AG04450 (cell line): ENCODE measurements at places on chromosomes 13 and 19.
A peak's percentile ranks its signal among the peaks of the same experiment; 100 is the strongest.

DNA sequence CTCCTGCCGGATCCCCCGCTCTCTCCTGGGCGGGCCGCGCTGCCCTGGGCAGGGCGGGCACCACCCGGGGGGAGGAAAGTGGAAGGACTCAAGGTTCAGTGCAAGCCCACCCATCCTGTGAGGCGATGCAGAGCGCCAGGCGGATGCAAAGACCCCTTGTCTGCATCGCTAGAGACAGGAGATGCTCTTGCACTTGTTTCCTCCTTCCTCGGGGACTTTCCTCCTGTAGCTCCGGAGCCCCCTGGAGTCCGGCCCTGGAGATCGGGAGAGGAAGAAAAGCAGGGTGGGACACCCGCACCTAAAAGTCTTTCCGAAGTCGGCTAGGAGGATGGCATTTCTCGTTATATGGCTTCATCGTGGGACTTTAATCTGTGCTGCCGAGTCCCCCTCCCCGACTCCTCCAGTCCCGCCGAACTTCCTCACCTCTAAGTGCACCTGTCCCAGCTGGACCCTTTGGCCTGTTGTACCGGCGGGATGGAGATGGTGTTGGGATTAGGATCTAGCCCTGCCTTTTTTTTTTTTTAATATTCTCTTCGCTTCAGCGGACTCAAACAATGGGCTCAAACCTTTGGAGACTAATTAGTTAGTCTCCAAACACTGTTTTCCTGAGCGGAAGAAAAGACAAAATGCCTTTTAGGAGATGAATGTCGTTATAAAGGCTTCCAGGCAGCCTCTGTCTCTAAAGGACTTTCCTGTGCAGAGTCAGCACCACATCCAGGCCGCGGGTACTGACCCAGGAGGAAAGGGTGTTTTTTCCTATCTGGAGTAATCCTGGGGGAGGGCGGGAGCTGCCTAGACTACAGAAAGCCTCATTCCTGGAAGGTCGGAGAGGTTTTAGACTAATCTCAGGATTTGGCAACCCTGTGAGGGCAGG, 725 bp downstream of the FAM124A start:
- DNase-seq, result no peak

DNA sequence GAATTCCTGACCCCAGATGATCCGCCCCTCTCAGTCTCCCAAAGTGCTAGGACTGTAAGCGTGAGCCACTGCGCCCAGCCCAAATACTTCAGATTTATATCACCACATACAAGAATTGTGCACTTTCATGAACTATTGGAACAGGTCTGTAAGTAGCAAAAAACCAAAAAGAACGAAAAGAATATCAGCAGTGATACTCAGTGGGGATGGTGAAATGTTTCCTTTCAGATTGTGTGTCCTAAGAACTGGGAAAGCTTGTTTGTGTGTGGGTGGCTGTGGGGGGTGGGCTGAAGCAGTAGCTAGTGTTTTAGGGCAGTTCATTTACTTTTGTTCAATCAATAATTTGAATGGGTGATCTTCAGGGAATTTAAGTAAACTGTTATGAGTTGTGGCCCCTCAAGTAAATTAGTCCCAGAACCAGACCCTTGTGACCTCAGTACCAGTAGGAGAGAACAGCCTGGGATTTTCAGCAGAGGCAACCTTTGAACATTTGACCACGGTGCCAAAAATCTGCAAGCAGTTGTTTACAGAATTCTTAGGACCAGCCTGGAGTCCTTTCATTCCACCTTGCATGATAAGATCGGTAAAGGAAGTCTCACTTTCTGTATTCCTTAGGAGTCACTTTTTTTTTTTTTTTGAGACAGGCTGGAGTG, 106.6 kb downstream of the LRCH1 start:
- DNase-seq, result no peak

GRCh38 chr13:50334944-50335343, 319.7 kb downstream of the KCNRG start:
- no peak for DNase-seq

DNA sequence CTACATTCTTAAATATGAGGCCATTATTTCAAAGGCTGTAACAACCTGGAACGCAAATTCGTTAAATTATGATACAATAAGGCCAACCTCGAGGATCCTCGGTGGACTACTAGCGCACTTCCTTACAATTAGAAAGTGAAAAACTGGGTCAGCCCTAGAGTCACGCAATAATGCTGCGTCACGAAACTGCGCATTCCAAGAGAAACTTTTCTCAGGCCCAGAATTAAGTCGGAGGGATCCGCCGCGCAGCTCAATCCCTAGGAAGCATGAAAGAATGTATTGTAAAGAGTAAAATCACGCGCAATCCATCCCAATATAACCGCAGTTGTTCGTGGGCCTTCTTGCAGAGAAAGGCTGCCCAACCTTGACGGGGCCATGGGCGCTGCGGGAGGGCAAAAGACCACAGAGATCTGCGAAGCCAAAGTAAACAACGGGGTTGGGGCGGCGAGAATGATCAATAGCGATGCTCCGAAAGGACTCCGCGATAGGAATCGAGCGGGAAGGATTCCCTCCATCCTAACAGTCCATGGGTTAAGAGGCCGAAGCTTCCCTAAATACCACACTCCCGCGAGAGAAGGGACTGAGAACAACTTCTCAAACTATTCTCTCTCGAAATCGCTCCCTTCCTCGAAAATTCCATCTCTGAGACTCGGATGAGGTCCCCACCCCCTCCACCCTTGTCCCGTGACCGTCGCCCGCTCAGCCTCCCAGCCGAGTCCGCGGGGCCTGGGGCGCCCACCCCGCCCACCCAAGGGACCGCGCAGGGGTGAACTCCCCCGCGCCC, 564 bp downstream of the SPART start:
- DNase-seq, result peak; percentile 54

- DNase-seq, result no peak
Measured at GRCh38 chr13:84050536-84050935, 168.3 kb upstream of the SLITRK1 start.

DNA sequence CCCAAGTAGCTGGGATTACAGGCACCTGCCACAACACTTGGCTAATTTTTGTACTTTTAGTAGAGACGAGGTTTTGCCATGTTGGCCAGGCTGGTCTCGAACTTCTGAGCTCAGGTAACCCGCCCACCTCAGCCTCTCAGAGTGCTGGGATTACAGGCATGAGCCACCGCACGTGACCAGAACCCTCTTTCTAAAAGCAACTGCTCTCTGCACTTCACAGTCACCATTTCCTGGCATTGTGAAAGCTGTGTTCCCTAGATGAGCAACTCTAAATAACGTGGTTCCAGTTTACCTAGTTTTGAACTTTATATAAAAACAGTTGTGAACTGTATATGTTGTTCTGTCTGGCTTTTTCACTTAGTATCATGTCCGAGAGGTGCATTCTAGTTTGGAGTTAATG, 152.9 kb downstream of the SIPA1L3 start:
- no peak for DNase-seq

DNA sequence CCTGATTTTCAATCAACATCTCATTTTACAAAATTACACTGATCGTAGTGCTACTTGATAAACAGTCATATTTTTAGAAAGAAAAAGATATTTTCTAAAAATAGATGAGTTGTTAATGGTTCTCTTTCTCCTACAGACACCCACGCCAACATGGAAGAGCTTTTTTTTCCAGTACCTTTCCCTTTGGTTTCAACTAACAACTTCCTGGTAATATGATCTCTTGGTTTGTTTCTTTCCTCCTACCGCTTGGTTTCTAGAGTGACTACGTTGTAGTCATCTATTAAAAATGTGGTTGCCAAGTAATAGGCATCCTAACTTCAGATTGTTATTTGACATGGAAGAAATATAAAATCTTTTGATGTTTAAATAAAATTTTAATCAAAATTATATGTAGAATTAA, 189.0 kb downstream of the LACC1 start:
- DNase-seq, result peak; percentile 39

- DNase-seq, result no peak
Measured at GRCh38 chr19:41437944-41438574, 1.7 kb downstream of the DMAC2 start.

GRCh38 chr13:111184458-111185401, 69.6 kb downstream of the ARHGEF7 start:
- DNase-seq, result no peak

GRCh38 chr19:1237754-1238368, at the start of gene CBARP:
TSS of gene CBARP (minus strand) at chr19:1238005. CDS start at chr19:1236100, 1,905 bp downstream.
- no peak for DNase-seq

DNA sequence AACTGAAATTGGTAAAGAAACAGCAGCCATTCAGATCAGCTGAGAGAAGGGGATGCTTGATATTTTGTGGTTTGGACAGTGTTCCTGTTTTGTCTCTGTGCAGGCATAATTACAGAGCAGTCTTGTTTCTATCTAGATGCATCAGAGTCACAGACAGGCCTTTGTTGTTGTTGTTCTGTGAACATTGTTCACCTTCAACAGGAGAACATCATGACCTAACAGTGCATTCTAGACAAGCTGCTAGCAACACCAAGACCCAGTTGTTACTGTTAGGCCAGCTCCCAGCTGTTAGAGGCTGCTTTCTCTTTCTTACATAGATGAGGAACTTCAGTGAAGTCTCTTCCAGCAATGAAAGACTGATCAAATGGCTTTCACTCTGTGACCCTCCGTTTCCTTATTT, 8.5 kb upstream of the LSR start:
- no peak for DNase-seq

DNA sequence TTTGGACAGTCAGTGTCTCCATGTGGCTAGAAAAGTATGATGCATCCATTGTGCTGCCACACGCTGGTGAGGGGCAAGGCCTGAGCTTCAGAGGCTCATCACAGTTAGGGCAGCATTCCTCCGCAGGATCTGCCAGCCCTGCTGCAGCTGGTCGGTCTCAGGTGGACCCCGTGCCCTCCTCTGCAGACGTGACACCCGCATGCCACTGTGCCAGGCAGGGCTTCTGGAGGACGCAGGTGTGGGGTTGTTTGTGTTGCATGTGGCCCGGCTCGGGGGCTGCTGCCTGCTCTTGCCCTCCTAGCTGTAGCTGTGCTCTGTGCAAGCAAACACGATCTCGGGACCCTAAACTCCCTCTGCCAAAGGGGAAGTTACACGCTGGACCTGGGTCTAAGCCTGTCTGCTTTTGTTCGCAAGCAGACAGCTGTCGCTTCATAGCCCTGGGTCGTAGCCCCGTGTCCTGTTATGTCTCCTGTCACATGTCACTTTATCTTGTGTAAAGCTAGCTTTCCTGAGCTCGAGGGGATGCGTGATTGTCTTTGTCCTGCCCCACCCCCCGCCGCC, 45.3 kb downstream of the SLC7A9 start:
- DNase-seq, result no peak

GRCh38 chr19:41849067-41849466, 4.2 kb downstream of the DMRTC2 start:
- no peak for DNase-seq

DNA sequence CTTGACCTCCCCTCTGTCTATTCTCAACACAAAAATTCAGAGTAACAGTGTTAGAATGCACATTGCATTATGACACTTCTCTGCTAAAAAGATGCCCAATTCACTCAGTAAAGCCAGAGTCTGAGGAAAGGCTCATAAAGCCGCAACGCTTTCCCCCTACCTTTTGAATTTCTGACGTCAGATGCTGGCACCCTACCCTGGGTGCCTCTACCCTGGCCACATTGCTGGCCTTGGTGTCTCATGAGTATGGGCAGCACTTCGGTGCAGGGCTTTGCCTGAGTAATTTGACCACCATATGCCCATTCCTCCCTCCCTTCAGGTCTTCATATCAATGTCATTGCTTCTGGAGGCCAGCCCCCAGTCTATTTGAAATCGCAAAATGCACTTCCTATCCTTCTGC, 229.3 kb downstream of the MYO16 start:
- DNase-seq, result no peak

DNA sequence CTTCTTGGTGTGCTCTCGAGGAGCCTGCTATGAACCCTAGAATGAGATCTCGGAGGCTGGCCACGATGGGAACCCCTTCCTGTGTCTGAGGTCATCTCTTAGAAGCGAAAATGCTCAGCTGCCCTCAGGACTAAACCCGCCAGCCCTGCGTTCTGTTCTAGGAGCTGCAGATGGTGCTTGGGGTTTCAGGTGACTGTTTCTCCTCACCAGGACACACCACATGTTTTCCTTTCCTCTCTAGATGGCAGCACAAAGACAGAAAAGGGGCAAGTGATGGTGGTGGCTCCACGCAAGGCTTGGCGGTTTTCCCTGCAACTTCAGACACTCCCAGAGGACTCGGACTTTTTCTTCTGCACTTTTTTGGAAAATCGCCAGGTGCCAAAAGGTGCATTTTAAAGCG, 60.1 kb downstream of the RNASEH2B start:
- DNase-seq, result no peak

DNA sequence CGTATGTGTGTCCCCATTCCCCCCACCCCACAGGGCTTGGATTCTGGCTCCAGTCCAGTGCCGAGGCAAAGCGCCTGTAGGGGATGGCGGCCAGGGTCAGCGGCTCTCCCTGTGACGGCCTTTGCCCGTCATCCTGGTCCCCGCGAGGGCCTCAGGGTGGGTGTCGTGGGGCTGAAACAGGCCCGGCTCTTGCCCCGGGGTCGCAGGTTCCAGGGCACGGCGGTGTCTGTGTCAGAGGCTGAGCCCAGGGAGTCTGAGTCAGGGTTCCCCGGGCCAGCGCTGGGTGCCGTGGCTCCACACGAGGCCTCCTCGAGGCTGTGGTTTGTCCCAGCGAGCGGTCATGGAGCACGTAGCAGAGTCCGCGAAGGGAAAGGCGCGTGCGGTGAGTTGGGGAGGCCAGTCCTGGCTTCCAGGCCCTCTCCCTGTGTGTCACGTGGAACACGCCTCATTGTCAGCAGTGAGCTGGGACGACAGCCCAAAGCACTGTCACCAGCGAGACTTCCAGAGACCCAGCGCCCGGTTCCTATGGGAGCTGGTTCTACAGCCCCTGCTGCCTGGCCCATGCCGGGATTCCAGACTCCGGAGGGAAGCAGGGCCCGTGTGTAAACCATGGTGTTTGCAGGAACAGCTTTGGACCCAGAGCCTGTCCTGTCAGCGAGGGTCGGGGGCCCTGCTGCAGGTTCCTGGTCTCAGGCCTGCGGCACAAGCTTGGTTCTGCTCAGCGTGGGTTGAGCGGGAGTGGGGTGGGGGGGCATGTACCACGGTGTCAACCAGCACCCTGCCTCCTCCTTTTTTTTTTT, 13.4 kb downstream of the NCLN start:
- no peak for DNase-seq

DNA sequence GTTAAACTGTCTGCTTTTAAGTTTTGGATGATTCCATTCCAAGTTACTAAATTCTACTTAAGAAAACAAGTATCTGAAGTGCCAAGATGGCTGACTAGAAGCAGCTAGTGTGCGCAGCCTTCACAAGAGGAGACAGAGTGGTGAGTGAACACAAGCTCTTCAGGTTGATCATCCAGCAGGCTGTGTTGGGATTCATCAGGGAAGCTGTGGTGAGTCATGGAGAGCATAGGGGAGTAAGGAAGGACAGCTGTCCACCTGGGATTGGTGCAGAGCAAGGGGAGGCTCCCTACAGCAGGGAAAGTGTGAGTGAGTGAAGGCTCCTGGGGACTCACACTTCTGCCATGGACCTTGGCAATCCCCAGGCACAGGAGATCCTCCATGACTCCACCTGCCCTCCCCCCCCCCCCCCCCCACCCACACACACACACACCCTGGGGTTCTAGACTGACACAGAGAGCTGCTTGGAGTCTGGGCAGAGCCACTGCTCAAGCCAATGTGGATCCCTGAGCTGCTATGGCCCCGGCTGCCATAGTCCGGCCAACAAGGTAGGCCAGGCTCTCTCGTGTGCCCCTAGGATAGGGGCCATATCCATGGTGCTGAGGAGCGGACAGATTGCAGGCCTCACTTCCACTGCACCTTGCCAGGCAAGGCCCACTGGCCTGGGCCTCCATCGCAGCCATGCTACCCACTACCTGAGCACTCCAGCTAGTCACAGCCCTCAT, 23.5 kb downstream of the SLC25A15 start:
- DNase-seq, result peak; percentile 16

- DNase-seq, result no peak
Measured at GRCh38 chr13:21071924-21072323, 10.5 kb upstream of the LATS2 start.
